CD4-positive, alpha-beta T cell (primary cell): ENCODE measurements at places on chromosomes 6 and 20.

GRCh38 chr6:89793586-89793985 lies 26.0 kb downstream of the MDN1 start:
- DNase-seq = no peak

DNA sequence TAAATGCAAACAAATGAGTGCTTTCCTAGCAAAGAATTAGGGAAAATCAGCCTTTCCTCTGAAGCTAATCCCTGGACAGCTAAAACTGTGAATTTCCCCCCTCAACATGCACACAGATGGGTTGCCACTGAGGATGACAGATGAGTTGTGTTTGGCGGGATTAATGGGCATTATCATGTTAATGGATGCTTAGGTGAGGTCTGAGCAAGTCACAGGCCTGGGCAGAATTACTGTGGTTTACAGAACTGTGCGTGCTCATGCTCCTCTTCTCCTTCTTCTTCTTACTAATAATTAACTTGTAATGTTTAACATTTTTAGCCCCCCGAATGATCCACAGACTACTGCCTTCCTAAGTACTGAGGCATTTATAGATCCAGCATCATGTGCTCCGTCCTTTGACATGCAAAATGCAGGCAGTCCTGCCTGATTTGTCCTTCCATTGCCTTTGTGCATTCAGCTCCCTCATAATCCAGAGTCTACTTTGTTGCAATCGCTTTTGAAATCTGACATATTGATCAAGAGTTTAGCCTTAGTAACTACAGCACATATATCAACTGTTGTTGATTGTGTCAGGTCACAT lies 753.4 kb upstream of the MMS22L start:
- no peak for DNase-seq

DNA sequence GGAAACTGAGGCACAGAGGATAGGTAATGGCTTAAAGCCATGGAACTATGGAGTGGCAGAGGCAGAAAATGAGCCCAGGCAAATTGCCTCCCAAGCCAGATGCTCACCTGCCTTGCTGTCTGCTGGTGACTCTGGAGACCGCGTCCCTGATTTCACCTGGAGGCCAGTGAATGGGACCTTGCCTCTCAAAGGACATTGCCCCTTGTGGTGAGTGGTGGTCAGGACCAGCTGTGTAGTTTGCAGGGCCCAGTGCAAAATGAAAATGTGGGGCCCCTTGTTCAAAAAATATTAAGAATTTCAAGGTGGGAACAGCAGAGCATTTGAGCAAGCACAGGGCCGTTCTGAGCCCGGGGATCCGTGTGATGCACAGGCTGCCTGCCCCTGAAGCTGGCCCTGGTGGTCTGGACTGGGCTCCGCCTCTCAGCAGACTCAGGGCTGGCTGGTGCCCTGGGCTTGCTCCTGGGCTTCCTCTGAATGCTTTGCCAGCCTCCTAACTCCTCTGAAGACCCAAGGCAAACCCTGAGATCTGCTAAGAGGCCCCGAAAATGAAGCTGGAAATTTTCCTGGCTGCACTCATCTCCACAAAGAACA lies 19.8 kb upstream of the KCNG1 start:
- DNase-seq = no peak

DNA sequence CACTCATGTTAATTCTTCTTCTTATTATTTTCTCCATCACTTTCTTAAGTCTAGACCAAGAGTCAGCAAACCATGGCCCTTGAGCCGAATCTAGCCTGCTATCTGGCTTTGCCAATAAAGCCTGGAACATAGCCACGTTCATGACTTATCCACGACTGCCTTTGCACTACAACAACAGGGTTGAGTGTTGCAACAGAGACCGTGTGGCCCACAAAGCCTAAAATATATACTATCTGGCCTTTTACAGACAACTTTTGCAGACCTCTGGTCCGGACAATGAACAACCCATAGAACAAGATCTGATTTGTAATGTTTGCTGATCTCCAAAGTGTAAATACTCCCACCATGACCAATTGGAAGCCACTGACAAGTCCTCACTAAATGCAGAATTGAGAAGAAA lies 140.5 kb upstream of the CDYL start:
- DNase-seq = no peak

GRCh38 chr20:39576771-39577170 lies 614.6 kb downstream of the DHX35 start:
- no peak for DNase-seq
